AG09319 (cell line): ENCODE measurements at places on chromosomes 4 and X.

- no peak for DNase-seq
Measured at GRCh38 chr4:41385481-41385880, 128.8 kb downstream of the UCHL1 start.

DNA sequence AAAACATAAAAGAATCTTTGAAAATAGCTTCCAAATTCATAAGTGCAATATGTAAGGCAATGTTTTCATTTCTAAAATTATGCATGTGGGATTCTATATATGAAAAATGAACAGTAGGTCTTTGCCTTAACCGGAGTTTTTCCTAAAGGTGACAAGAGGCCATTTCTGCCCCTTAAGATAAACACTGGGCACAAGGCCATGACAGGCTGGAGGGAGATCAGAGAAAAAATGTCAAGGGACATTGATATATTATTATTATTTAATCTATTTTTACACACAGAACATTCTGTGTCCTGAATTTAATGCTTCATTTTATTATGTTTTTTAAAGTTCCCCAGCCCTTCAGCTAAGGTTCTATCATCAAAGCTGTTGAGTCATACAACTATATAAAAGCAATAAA, 118.8 kb downstream of the CHM start:
- no peak for DNase-seq

GRCh38 chr4:56674984-56675383, 6.1 kb downstream of the HOPX start:
- DNase-seq = no peak

DNA sequence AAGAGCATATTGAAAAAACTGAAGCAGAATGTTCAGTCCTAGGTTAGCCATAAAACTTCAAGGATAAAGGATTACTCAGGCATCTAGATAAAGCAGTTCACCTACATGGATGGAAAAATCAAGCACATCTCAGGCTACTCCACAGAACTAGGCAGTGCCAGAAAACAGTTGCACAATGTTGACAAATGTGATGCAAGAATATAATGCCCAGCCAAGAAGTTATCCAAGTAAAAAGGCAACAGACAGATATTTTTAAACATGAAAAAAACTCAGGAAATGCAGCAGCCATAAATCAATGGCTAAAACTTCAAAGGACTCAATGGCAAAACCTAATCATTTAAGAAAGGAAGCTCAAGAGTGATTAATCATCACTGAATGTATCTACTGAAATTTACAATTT, 456.0 kb upstream of the FAM241A start:
- DNase-seq = peak; percentile 30

DNA sequence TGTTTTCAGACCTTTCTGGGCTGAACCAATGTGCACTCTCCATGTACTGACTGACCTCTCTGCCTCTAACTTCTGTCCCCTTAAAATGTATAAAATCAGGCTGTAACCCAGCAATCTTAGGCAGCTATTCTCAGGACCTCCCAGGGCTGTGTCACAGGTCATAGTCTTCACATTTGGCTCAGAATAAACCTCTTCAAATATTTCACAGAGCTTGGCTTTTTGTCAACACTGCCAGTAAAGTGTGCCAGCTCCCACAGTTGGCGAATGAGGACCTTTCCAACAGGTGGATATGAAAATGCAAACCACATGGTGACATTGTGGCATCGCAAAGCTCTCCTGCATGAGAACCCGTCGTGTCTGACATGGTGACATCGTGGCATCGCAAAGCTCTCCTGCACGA, 76.4 kb downstream of the ACOX3 start:
- no peak for DNase-seq
